A549 treated with Mapracorat at 1 μM for 4 hours (cell line): ENCODE measurements at places on chromosomes 2 and 18. TPM values are rescaled to one million over a fixed set of nuclear protein-coding genes. Genes with fewer than 3 reads are reported as not detected.

KYNU gene
- total RNA-seq: 238 to 285 TPM (median 251 TPM) in 5 replicates

UGT1A10 gene
- total RNA-seq: 0.06 TPM in 1 of 5 replicates, not detected in the others

FSIP2 gene
- not detected in 5 replicates for total RNA-seq

GBX2 gene
- total RNA-seq: 1.0 to 3.3 TPM (median 3.0 TPM) in 5 replicates

ZBTB7C gene
- total RNA-seq: 0.09 to 0.21 TPM (median 0.17 TPM) in 5 replicates

MOGAT1 gene
- total RNA-seq: not detected in 5 replicates

RTKN gene
- total RNA-seq: 18.9 to 25.9 TPM (median 23.9 TPM) in 5 replicates

SRD5A2 gene
- 0.03 to 0.04 TPM (median 0.03 TPM) in 3 of 5 replicates, not detected in the others for total RNA-seq

REG1B gene
- total RNA-seq: not detected in 5 replicates

SUCLG1 gene
- total RNA-seq: 93.5 to 102 TPM (median 94.6 TPM) in 5 replicates

PTPRM gene
- total RNA-seq: 29.2 to 35.4 TPM (median 32.0 TPM) in 5 replicates

GCG gene
- not detected in 5 replicates for total RNA-seq

ECEL1 gene
- 0.08 to 0.41 TPM (median 0.19 TPM) in 5 replicates for total RNA-seq

MC5R gene
- total RNA-seq: not detected in 5 replicates

DNAJC5G gene
- not detected in 5 replicates for total RNA-seq

CIB4 gene
- total RNA-seq: 0.31 to 0.38 TPM (median 0.35 TPM) in 3 of 5 replicates, not detected in the others

UGP2 gene
- total RNA-seq: 85.2 to 116 TPM (median 107 TPM) in 5 replicates

DCDC2C gene
- 0.24 to 0.57 TPM (median 0.38 TPM) in 3 of 5 replicates, not detected in the others for total RNA-seq
